NCI-H460 (cell line): ENCODE measurements at places on chromosomes 4 and X. TPM values are rescaled to one million over a fixed set of nuclear protein-coding genes. Genes with fewer than 3 reads are reported as not detected.

Gene TLR6
- 17.3 and 18.3 TPM in 2 replicates for total RNA-seq

Gene SULT1E1
- total RNA-seq: not detected in 2 replicates

Gene F9
- not detected in 2 replicates for total RNA-seq

Gene CXCL3
- total RNA-seq: 11.1 and 12.8 TPM in 2 replicates

Gene HAUS3
- 11.9 and 12.3 TPM in 2 replicates for total RNA-seq

Gene SLC9B1
- total RNA-seq: 0.12 and 0.26 TPM in 2 replicates

Gene TXK
- total RNA-seq: 2.5 TPM in 2 replicates

Gene PRDM5
- 10.0 and 11.9 TPM in 2 replicates for total RNA-seq

Gene SUPT20HL2
- total RNA-seq: not detected in 2 replicates

Gene ABLIM2
- total RNA-seq: 2.3 and 3.6 TPM in 2 replicates

Gene ATP1B4
- not detected in 2 replicates for total RNA-seq

Gene RBPJ
- total RNA-seq: 23.2 and 25.9 TPM in 2 replicates

Gene DUSP21
- total RNA-seq: not detected in 2 replicates

Gene CYTL1
- total RNA-seq: not detected in 2 replicates

Gene AWAT1
- not detected in 2 replicates for total RNA-seq

Gene DDX53
- not detected in 2 replicates for total RNA-seq

Gene PRRG1
- 18.9 and 23.1 TPM in 2 replicates for total RNA-seq

Gene ENPP6
- not detected in 2 replicates for total RNA-seq

Gene USP17L30
- total RNA-seq: not detected in 2 replicates

Gene NCBP2L
- total RNA-seq: not detected in 2 replicates

Gene CLOCK
- total RNA-seq: 18.8 and 21.7 TPM in 2 replicates

Gene LDB2
- not detected in 2 replicates for total RNA-seq

Gene CXorf49
- not detected in 2 replicates for total RNA-seq

Gene REELD1
- total RNA-seq: not detected in 2 replicates

Gene AKAP4
- total RNA-seq: not detected in 2 replicates

Gene EPGN
- 146 and 176 TPM in 2 replicates for total RNA-seq

Gene EMCN
- total RNA-seq: not detected in 2 replicates

Gene NPY5R
- total RNA-seq: not detected in 2 replicates

Gene UGT2B10
- not detected in 2 replicates for total RNA-seq

Gene RTL9
- total RNA-seq: 0.02 TPM in 1 of 2 replicates, not detected in the other

Gene PARM1
- 0.52 and 0.54 TPM in 2 replicates for total RNA-seq

Gene ZNF732
- not detected in 2 replicates for total RNA-seq

Gene SRPK3
- 0.12 and 0.17 TPM in 2 replicates for total RNA-seq

Gene HTN1
- not detected in 2 replicates for total RNA-seq

Gene SMIM10
- total RNA-seq: 3.2 and 4.1 TPM in 2 replicates

Gene PROM1
- 0.27 TPM in 1 of 2 replicates, not detected in the other for total RNA-seq

Gene GNRHR
- total RNA-seq: not detected in 2 replicates

Gene TLR10
- total RNA-seq: not detected in 2 replicates

Gene CCDC120
- total RNA-seq: 0.22 and 0.52 TPM in 2 replicates

Gene RPL36A
- total RNA-seq: 4,212 and 4,289 TPM in 2 replicates

Gene F8A2
- total RNA-seq: not detected in 2 replicates

Gene DMP1
- 0.02 TPM in 1 of 2 replicates, not detected in the other for total RNA-seq

Gene KLB
- total RNA-seq: not detected in 2 replicates

Gene ADGRL3
- 1.4 and 1.8 TPM in 2 replicates for total RNA-seq

Gene SCRG1
- total RNA-seq: not detected in 2 replicates

Gene PRDM8
- total RNA-seq: 10.2 and 10.4 TPM in 2 replicates

Gene PCDH7
- 5.7 TPM in 2 replicates for total RNA-seq

Gene NAP1L3
- 5.3 and 6.1 TPM in 2 replicates for total RNA-seq

Gene NMU
- 3.1 and 4.9 TPM in 2 replicates for total RNA-seq

Gene TBC1D25
- 6.9 and 7.2 TPM in 2 replicates for total RNA-seq

Gene KLHL4
- total RNA-seq: 5.2 and 5.8 TPM in 2 replicates

Gene MTMR8
- 2.0 and 2.3 TPM in 2 replicates for total RNA-seq

Gene SLC2A9
- not detected in 2 replicates for total RNA-seq

Gene PF4V1
- total RNA-seq: 0.27 TPM in 1 of 2 replicates, not detected in the other

Gene PLK4
- total RNA-seq: 21.3 and 28.9 TPM in 2 replicates

Gene MAPK10
- 0.10 and 0.32 TPM in 2 replicates for total RNA-seq

Gene CDKL5
- total RNA-seq: 4.6 and 6.3 TPM in 2 replicates
